HS-27A (cell line): ENCODE measurements at places on chromosomes 1 and 21.

DNA sequence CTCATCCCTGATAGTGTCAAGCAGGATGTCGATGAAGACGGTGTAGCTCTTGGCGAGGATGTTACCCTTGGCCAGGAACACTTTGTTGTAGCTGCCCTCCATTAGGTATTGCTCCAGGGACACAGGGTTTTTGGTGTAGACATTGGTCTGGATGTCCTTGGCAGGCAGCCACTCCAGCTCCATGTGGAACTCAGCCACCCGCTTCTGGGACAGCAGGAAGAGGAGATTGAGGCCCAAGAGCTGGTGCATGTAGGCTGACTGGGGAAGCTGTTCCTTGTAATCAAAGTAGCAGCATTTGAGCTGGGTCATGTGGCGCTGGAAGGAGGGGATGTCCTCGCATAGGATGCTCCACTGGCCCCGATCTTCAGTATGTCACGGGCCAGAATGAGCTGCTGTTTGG, 9.5 kb downstream of the IL6R start:
- DNase-seq, result no peak

- DNase-seq, result peak; percentile 96
Measured at GRCh38 chr1:207007352-207008033, 25.1 kb downstream of the C1orf116 start.

DNA sequence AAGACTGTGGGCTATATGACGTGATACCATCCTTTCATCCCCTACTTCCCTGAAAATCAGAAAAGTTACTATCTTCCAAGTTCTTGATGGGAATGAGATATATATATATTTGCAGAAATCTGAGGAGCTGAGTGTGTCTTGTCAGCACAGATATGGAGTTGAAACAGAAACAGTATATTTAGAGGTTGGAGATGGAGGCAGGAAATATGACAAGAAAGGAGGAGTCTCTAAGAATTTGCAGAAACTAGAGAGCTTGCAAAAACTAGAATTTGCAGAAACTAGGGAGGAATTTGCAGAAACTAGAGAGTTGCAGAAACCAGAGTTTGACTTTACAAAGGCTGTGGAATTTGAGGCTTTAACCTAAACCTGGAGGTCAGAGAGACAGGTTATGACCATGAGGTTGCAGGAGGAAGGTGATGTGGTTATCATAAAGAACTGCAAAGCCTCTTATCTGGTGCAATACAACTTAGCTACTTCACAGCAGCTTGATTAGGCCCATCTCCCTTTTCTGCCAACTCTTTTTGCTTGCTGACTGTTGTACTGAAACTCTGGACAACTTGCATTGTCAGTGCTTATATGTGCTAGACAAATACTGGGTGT, 22.3 kb downstream of the XCL2 start:
- no peak for DNase-seq

- no peak for DNase-seq
Measured at GRCh38 chr1:179709841-179710329, 33.2 kb upstream of the FAM163A start.

DNA sequence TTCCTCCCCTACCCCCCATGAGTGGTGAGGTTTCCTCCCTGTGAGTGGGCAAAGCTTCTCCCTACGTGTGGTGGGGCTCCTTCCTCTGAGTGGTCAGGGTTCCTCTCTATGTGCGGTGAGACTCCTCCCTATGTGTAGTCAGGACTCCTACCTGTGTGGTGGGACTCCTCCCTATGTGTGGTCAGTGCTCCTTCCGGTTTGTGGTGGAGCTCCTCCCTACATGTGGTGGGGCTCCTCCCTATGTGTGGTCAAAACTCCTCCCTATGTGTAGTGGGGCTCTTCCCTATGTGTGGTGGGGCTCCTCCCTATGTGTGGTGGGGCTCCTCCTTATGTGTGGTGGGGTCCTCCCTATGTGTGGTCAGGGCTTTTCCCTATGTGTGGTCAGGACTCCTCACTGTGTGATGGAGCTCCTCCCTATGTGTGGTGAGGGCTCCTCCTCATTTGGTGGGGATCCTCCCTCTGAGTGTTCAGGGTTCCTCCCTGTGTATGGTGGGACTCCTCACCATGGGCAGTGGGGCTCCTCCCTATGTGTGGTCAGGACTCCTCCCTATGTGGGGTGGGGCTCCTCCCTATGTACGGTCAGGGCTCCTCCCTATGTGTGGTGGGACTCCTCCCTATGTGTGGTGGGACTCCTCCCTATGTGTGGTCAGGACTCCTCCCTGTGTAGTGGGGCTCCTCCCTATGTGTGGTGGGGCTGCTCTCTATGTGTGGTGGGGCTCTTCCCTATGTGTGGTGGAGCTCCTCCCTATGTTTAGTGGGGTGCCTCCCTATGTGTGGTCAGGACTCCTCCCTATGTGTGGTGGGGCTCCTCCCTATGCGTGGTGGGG, 29.1 kb downstream of the PRSS38 start:
- DNase-seq, result no peak

GRCh38 chr21:44865561-44866280, 7.8 kb downstream of the PTTG1IP start:
- no peak for DNase-seq

DNA sequence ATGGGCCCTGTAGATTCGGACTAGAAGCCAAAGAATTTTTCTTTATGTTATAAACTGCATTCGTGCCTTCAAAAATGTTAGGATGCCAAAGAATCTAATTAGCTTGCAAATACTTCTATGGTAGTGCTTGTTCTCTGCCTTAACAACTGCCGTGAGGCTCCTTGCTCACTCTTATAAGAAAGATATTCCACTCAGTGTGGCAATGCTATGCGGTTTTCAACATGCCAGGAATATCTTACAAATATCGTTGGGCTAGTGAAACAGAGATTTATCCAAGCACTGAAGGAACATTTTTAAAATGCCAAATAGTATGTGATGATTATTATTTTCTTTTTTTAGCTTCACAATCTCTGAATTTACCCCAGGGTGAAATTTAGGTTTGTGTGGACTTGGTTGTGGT, 198.2 kb downstream of the GREM2 start:
- DNase-seq, result no peak

GRCh38 chr1:11492235-11492634, 13.3 kb downstream of the DISP3 start:
- DNase-seq, result no peak

DNA sequence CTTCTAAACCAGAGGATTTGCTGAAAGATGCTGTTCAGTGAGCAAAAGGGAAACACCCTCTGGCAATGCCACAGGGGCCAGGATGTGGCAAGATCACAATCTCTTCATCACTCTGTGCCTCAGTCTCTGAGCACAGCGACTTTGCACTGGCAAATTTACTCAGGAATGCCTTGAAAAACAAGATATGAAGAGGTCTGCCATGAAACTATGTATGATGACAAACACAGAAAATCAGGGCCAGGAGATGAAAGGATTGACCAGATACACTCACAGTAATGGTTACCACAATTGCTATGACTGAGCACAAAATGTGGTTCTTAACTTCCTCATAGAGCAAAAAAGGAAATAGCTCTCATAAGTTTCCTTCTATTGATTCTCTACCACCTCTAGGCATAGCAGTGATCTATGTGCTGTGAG, 5.8 kb downstream of the TTC13 start:
- DNase-seq, result no peak

- DNase-seq, result no peak
Measured at GRCh38 chr1:208405014-208405413, 160.8 kb upstream of the PLXNA2 start.

GRCh38 chr1:87064986-87065385, 150.6 kb downstream of the HS2ST1 start:
- DNase-seq, result no peak

GRCh38 chr1:96028071-96028470, 693.5 kb upstream of the PTBP2 start:
- no peak for DNase-seq

- DNase-seq, result no peak
Measured at GRCh38 chr21:45000637-45001133, 60.9 kb downstream of the SLX9 start.

DNA sequence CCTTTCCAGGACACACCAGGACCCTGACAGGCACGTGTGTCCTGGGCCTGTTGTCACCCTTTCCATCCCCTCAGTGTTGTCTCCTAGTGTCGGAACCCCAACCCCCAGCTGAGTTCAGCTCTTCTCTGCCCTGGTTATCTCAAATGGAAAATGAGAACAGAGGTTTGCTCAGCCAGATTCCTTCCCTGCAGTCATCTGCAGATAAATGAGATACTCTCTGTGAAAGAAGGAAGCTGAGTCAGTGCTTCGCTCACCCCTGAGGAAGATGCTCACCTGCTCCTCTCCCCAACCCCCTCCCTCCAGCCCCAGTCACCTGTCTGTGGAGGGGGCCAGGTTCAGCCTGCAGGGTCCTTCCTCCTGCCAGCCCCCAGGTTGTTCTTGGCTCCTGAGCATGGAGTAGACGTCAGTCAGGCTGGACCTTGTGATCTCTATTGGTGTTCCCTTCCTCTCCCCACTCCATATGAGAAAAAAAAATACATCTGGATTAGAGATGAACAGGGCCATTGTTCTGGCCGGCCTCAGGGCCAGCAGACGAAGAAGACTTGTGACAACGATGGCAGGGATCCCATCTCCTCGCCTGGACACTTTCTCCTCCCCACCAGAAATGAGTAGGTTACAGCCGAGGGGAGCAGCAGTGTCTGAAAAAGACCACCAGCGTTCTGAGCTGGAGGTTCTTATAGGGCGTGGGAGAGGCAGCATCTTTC, 20.9 kb downstream of the PHGDH start:
- DNase-seq, result no peak

GRCh38 chr21:35559829-35560225, 500.5 kb downstream of the SETD4 start:
- DNase-seq, result no peak

- no peak for DNase-seq
Measured at GRCh38 chr1:211068976-211069375, 65.0 kb downstream of the KCNH1 start.

DNA sequence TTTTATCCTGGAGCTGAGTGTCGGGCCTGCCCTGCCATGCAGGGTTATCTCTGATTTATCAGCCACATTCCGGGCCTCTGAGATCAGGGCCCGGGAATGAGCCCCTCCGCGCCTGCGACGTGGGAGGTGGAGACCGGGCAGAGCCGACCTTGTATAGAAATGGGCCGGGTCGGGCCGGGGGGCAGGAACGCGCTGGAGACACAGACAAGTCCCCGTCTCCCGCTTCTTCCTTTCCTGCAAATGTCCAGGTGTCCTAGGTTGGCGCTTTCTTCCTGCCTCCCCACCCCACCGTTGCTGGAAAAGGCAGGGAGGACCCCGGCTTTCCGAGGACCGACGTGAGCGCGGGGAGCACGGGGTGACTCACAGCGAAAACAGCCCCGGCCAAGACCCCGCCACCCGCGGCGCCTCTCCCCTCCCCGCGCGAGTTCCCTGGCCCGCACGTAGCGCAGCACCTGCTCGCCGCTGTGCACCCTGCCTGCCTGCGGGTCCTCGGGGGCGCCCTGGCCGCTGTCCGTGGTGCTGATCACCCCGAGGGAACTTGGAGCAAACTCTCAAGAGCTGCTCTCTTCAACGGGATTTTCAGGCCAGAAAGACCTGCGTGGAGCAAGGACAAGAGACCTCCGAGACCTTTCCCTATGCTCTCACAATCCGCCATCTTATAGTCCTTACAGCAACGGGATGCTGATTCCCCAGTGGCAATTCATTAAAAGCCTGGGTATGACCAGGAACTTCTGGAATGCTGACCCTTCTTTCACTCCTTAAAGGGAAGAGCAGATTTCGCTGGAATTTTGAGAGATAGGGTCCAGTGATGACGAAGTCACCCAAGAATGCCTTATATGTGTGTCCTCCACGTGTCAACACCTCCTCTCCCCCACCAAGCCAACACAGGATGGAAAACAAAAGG, 475 bp upstream of the NPPB start:
- no peak for DNase-seq

DNA sequence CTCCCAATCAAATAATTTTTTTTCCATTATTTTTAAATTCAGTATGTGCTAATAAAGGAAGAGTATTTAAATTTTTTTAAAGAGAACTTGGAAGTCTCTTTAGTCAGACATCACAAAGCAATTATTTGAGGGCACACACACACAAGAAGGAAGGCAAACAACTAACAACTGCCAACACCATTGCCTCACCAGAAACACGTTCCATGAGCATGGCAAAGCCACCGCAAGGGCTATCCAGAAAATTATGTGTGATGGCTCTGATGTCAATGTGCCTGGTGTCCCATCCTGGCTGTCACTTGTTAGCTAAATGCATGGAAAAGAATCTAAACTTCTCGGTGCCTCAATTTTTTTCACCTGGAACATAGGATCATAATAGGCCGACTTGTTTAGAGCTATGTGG, 262.9 kb downstream of the SEC16B start:
- no peak for DNase-seq

GRCh38 chr1:77950873-77951272, 28.0 kb downstream of the FUBP1 start:
- DNase-seq, result no peak

DNA sequence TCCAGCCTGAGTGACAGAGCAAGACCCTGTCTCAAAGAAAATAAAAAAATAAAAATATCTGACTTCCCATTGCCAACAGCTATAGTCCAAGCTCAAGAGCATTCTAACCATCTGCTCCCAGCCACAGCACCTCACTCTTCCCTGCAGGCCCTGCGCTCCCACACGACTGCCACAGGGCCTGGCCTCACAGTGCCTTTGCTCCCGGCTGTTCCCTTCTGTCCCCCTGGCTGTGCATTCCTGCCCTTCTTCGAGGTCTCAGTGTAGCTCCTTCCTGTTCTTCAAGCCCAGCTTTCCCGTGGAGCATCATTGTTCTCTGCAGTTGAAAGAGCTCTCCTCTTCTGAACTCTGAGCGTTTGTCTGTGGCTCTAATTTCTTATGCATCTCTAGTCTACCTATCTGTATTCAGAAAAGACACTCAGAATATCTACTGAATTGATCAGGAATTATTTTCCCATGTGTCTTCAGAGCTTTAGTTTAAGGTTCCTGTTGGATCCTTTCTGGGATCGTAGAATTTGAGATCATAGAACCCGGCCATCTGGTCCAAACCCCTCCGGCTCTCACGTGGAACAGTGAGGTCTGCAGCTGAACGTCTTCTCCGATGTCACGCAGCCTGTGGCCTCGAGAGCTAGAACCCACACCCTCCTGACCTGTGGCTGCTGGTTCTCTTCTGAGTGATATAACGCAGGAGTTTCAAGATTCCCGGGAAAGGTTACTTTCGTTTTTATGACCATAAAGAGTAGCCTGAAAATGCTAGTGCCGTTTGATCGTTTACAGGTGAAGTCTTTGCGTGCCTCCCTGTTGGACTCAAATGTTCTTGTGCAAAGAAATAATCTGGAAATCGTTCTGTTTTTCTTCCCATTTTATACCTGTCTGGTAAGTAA, 54.4 kb downstream of the DOP1B start:
- no peak for DNase-seq

DNA sequence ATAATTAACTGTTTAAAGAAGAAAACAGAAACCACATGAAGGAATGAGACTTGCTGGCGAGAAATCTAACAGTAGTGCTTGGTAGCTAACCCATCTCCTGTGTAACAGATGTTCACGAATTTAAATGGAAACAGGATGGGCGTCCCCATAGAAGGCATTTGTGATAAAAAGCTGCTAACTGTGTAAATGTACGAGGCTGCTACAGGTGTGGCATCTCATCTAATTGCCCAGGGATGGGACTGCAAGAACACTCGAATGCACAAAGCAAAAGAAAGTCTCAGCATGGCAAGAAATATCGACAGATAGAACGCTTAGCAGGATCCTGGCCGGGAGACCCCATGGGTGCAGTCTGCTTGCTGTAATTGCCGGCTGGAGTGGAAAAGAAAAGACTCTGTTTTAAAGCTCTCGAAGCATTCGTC, 112.7 kb downstream of the RUNX1 start:
- DNase-seq, result no peak
